Activated T-helper 2 cell treated with anti-CD3 and anti-CD28 coated beads, Interferon-gamma antibody, Interleukin-2, Interleukin-4, amounts not matched to agents 10 μg/mL and 5 μg/mL and 100 μg/mL, durations not matched to agents 14 hours and 24 hours and 36 hours (primary cell): ENCODE measurements at places on chromosomes 12 and 14.

GRCh38 chr14:75597149-75597548 is 18.7 kb downstream of the FLVCR2 start:
- no peak for DNase-seq

- DNase-seq = no peak
Observed at GRCh38 chr12:32522331-32523221, 123.2 kb downstream of the FGD4 start.

GRCh38 chr12:5988659-5989116 is 43.6 kb upstream of the ANO2 start:
- DNase-seq = peak; percentile 53

DNA sequence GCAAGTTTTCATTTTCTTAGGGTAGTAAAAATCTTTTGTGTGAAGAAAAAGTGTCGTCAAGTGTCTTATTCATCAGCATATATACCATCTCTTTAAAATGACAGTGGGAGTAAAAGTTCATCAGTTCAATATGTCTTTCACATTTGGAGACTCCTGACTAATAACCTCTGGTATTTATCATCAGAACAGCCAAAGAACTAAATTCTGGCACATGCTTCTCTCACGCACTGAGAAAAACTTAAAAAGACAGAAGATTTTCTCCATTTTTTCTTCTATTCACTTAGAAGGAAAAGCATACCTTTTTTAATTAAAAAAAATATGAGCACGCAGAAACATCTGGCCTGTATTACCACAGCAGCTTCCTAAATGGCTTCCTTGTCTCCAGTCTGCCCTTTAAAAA is 265.7 kb downstream of the AKAP6 start:
- no peak for DNase-seq

DNA sequence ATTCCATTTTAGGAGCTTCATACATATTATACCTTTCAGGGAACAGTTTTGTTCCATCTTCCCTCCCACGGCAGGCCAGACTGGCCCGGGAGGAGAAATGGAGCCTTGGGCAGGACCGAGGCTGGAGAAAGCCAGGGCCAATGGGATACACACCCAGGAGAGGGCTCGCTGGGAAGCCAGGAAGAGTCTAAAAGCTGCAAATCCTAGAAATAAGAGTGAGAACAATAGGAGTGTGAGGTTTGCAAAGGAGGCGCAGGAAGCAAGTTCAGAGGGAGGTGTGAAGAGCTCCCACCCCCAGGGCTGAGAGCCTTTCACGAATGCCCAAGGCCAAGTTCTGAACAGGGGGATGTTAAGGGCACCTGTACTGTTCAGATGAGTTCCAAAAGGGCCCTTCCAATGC is 67.5 kb upstream of the CPSF6 start:
- DNase-seq = no peak

GRCh38 chr12:132392389-132393244 is 63.2 kb upstream of the GALNT9 start:
- DNase-seq = no peak

GRCh38 chr12:93847517-93848474 is 170.6 kb downstream of the CRADD start:
- no peak for DNase-seq

- no peak for DNase-seq
Observed at GRCh38 chr12:23681237-23681636, 268.2 kb downstream of the SOX5 start.
